ENCODE measurements at places on chromosomes 3 and 15.
A peak's percentile ranks its signal among the peaks of the same experiment; 100 is the strongest.

- no peak for DNase-seq
These were observed 185.3 kb downstream of the CACNA2D3 start for GRCh38 chr3:54307566-54308180.

DNA sequence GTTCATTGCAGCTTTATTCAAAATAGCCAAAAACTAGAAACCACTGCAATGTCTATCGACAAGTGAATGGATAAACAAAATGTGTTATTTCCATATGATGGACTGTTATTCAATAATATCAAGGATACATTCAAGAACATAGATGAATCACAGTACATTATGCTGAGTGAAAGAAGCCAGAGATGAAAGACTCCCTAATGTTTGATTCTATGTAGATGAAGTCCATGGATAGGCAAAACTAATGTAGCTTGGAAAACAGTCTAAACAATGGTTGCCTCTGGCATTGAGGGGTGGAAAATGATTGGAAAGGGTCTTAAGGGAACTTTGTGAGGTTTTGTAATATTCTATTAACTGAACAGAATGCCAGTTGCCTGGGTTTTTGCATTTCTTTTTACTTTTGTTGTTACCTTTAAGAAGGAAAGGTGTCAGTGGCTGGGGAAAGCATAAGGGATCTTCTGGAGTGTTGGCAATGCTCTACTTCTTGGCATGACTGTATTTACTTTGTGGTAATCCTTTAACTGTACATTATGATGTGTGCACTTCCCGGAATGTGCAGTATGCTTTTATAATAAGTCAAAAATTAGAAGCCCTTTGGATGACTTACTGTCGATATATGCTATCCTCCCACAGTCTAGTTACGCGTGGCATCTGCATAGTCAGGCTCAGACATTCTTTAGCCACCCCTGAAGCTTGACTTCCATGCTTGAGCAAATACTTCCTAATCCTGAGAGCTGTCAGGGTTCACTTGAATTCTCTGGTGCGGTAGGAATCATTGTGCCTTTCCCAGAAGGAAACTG, 20.5 kb upstream of the ATP10A start:
- DNase-seq: no peak

DNA sequence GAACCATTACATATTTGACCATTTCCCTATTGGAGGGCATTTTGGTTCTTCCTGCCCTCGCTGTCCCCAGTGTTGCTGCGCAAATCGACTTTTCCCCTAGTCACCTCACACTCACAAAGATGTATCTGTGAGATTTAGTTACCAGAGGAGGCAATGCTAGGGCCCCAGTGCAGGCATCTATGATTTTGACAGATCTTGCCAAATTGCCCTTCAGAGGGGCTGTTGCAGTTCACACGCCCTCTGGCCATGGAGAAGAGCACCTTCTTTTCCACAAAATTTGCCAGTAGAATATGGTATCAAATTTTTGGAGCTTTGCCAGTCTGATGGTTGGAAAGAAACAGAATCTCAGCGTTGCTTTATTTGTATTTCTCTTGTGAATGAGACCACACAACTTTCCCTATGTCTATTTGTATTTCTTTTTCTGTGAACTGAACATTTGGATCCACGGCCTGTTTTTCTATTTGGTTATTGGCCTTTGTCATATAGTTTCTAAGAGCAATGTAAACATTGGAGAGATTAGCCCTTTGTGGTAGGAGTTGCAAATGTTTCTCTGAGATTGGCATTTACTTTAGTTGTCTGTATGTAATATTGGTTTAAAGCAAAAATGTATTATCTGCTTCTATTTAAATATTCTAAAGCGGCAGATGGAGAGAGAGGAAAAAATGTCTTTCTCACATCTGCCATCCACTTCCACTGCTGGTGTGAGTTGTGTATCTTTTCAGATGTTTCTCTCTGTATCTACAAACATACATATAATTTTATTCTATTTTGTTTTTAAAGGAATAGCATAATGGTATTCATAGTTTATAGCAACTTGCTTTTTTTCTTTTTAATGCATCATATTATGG, 66.1 kb downstream of the DNASE1L3 start:
- no peak for DNase-seq

DNA sequence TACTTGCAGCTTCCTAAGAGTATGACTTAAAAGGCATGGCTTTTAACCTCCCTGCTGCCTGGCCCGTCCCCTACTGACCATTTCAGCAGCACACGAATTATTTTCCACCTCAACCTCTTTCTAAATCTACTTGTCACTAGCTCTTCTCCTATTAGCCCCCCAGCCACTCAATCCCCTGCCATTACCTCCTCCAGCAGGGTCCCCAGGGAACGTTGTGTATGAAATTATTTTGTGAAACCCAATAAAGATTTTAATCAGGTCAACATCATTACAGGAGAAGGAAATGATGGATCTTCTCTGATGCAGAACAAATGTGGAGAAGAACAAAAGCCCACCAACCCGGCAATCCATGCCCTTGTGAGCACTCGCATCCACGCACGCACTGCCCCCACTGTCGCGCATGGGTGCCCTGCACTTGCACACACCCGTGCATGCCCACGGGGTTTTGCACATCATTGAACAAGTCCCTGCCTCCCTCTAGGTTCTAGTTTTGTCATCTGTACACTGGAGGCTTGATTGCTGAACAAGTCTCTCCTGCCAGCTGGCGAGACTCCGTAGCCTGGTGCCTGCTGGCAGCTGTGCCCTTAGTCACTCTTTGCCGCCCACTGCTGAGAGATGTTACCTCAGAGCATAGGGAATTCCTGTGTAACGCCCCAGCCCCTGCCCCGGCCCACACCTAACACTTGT, 51.6 kb downstream of the LINGO1 start:
- DNase-seq: peak; percentile 57

GRCh38 chr3:125055331-125055912, 375 bp downstream of the HEG1 start:
- DNase-seq: peak; percentile 70

- DNase-seq: no peak
These were observed 6.8 kb upstream of the PDCD6IP start for GRCh38 chr3:33791477-33792166.

DNA sequence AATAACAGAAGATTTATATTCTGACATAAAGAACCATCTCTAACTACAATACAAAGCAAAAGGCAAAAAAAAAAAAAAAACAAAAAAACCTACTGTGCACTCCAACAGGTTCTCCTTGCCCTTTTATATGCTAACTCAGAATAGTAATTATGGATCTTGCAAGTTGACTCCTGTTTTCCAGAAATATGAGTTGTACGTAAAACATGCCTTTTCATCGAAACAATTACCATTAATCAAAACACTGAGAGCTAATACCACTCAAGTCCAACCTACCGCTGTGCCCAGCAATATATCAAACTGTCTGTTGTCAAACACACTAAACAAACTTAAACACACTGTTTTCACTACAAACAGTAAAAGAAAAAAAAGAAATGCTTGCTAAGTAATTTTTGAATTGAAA, 389.8 kb downstream of the TBC1D5 start:
- DNase-seq: no peak

DNA sequence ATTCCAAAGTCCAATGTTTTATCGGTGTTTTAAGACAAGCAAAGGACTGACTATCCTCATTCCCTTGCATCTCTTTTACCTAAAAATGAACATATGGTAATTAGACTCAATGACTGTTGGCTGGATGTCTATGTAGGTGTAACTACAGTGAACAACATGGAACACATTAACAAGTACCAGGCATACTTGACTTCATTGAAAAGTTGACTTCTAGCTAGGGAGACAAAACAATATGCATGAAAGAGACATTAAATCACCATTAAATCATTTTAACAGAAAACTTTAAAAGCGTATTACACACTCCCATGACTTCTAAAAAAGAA, 34.3 kb upstream of the ANPEP start:
- DNase-seq: no peak

DNA sequence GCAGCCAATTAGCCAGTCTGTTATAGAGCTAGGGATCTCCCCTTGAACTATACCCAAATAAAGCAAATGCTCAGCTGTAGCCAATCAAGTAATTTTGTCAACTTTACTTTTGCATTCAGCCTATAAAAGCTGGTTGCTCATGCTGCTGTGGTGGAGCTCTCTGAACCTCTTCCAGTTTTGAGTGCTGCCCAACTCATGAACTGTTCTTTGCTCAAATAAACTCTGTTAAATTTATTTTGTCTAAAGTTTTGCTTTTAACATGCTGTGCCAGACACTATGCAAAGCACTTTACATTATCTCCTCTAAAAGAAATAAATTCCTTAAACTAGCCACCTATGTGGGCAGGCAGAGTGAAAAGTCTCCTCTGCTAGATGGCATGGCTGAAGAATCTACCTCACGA, 51.6 kb upstream of the PXYLP1 start:
- no peak for DNase-seq

DNA sequence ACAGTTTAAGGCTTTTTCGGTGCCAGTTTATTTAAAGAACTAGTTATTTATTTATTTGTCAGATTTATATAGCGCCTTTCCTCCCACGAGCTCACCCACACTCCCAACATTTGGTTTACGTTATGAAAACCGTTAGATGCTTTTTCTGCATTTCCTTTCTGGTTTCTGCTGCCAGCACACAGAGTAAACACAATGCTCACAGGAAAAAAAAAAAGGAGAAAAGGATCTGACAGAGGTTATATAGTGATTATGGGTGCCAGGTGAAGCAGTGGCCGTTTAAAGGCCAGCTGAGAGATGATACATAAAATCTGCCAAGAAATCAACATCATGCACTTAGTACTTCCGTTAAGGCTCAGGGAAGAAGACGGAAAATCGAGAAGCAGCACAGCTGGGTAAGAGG, 37.9 kb downstream of the ETV5 start:
- DNase-seq: no peak

DNA sequence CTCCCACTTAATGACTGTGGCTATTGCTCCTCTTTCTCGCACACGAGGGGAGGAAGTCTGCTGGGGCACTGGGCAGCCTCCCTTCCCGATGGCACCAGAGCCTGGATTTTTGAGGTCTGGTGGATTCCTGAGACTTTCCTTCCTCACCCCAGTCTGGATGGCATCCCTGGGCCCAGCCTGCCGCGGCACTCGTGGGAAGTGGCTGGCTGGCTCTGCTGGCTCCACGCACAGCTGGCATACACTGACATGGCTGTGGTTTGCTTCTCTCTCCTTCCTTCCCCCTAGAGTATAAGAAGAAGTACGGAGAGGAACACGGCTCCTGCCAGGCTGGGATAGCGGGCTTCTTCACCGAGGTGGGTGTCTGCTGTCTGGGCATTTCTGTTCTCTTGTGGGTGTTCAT, 319.8 kb upstream of the LRRFIP2 start:
- no peak for DNase-seq

GRCh38 chr3:31285833-31286486, 246.8 kb upstream of the STT3B start:
- no peak for DNase-seq

- DNase-seq: no peak
These were observed 279.1 kb downstream of the FAM43A start for GRCh38 chr3:194964809-194965208.

GRCh38 chr3:46501702-46502101, 3.9 kb downstream of the RTP3 start:
- no peak for DNase-seq

- DNase-seq: no peak
These were observed 792.1 kb upstream of the LMCD1 start for GRCh38 chr3:7709376-7710082.

- DNase-seq: no peak
These were observed 72.8 kb downstream of the GALK2 start for GRCh38 chr15:49242820-49243219.

DNA sequence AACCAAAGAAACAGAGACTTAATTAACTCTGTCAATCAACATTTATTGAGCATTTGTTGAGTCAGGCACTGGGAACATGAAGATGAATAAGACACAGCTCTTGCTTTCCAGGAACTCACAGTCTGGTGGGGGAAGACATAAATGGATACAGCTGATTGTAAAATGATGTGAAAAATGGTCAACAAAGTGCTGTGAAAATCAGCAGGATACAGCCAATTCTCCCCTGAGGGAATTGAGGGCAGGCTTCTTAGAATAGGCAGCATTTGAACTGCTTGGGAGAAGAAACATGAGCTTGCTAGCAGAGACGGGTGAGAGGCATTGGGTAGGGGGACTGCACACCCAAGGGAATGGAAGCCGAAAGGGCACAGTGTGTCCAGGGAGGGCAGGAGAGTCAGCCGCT, 41.1 kb downstream of the MFSD1 start:
- no peak for DNase-seq

DNA sequence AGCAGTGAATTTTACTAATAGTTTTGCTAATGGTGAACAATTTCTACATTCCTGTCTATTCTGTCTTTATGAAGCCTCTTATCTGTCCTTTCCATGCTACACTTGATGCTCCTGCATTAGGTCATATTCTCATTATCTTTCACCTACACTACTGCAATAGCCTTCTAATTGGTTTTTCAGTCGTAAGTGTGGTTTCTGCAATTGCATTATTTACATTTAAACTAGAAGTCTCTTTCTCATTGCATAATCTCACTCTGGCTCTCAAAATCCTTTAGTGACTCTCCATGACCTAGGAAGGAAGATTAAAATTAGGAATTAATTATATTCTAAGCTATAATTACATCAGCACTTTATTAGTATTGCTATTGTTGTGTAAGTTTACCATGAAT, 686.5 kb downstream of the IGSF11 start:
- no peak for DNase-seq

GRCh38 chr3:150062492-150062891, 91.8 kb upstream of the PFN2 start:
- peak; percentile 19 for DNase-seq

DNA sequence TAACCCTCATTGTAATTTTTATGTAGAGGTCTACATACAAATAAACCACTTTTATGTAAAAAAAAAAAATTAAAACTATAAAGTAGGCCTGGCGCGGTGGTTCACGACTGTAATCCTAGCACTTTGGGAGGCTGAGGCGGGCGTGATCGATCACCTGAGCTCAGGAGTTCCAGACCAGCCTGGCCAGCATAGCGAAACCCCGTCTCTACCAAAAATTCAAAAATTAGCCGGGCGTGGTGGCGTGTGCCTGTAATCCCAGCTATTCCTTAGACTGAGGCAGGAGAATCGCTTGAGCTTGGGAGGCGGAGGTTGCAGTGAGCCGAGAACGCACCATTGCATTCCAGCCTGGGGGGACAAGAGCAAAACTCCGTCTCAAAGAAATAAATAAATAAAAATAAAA, 766 bp upstream of the SLC12A6 start:
- no peak for DNase-seq

GRCh38 chr3:134314588-134315285, 59.5 kb downstream of the AMOTL2 start:
- no peak for DNase-seq

DNA sequence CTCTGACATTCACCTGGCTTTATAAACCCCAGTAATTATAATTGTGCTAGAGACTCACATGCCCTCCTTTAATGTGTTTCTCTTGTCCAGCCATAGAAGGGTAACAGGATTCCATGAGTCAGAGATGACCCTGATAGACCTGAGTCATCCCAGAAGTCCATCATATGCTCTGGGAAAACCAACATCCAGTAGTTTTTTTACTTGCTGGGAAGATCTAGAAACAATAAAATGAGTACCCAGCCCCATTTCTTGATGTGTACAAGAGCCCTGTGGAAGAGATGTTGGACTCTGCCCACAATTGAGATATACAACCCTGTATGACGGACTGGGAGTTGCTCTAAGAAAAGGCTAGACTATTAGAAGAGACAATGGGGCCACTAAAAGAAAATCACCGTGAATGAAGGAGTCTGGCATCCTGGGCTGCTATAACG, 22.4 kb upstream of the THUMPD3 start:
- DNase-seq: no peak
